Mesothelial cell of epicardium (in vitro differentiated cells): ENCODE measurements at places on chromosomes 12 and 14. TPM values are rescaled to one million over a fixed set of nuclear protein-coding genes. Genes with fewer than 3 reads are reported as not detected.

DNA sequence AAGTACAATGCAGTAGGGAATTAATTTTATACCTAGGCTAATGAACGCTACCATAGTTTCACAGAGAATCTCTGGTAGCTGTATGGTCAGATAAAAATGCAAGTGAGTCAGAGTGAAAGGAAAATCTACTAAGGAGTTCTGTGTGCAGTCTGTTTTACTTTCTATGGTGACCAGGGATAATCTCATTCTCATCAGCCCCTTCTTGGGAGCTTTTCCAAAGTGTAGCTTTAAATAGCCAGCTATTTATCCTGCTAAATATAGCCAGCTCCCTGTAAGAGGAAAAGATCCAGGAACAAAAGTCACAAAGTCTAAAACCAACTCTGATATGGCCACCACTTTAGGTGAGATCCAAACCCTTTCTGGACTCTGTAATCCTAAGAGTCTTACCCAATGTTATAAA is 75.5 kb downstream of the TMEM116 start:
- H3K4me3 ChIP-seq, result no peak overlapping the region
- H3K27ac ChIP-seq, result no peak overlapping the region
- no peaks in the 10 kb centered on the region for H3K36me3 ChIP-seq
- no peaks in the 10 kb centered on the region for H3K4me1 ChIP-seq
- no peaks in the 10 kb centered on the region for H3K27me3 ChIP-seq

DNA sequence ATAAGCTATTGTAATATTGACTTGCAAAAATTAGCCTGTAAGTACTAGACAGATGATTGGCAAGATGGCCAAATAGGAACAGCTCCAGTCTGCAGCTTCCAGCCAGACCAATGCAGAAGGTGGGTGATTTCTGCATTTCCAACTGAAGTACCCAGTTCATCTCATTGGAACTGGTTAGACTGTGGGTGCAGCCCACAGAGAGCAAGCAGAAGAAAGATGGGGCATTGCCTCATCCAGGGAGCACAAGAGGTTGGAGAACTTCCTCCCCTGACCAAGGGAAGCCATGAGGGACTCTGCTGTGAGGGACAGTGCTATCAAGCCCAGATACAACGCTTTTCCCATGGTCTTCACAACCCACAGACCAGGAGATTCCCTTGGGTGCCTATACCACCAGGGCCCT is 16.0 kb upstream of the SPATA7 start:
- no peaks in the 10 kb centered on the region for H3K36me3 ChIP-seq
- H3K27me3 ChIP-seq, result peaks cover 54% of the 10 kb centered on the region
- no peak for DNase-seq
- no peak overlapping the region for H3K4me3 ChIP-seq
- H3K4me1 ChIP-seq, result no peaks in the 10 kb centered on the region

- H3K27me3 ChIP-seq, result peaks cover 11% of the 10 kb centered on the region
- peak overlapping the region; percentile 67 for H3K27ac ChIP-seq
- no peak for DNase-seq
Measured at GRCh38 chr12:13093848-13094220, 9.6 kb downstream of the GSG1 start.

DNA sequence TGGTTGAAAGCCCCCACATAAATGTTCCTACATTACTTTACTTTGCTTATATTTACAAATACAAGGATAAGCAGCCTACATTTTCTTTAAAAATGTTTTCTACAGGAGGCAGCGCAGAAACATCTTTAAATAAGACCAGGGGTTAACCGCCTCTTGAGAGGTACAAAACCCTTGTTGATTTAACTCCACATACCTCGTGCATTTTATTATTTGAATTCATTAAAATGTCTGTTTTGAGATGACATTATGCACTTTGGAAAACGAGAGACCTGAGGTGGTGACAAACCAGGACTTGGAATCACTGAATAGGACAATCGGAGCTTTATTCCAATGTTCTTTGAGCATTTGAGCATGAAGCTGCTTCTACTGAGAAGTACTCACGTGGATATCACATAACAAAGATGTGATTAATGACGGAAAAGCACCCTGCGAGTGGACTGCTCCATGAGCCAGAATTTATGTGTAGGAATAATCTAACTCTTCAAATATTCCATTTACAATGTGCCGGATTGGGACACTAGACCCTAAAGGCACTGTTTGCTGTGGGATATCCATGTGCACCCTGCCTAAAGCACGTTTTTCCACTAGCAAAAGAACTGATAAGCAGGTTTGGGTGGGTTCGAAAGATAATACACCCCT is 746 bp upstream of the DUSP16 start:
- H3K27me3 ChIP-seq, result no peaks in the 10 kb centered on the region
- peaks cover 29% of the 10 kb centered on the region for H3K4me1 ChIP-seq
- peak overlapping the region; percentile 76 for H3K4me3 ChIP-seq
- no peak for DNase-seq

DNA sequence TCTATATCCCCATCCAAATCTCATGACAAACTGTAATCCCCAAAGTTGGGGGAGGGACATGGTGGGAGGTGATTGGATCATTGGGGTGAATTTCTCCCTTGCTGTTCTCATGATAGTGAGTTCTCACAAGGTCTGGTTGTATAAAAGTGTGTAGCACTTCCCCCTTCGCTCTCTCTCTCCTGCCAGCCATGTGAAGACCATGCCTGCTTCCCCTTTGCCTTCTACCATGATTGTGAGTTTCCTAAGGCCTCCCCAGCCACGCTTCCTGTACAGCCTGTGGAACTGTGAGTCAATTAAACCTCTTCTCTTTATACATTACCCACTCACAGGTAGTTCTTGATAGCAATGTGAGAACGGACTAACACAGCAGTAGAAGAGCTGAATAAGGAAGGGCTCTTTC is 62.6 kb upstream of the VASH1 start:
- H3K27ac ChIP-seq, result no peak overlapping the region
- peaks cover 3% of the 10 kb centered on the region for H3K27me3 ChIP-seq
- DNase-seq, result no peak
- no peaks in the 10 kb centered on the region for H3K4me1 ChIP-seq
- no peak overlapping the region for H3K4me3 ChIP-seq
- H3K36me3 ChIP-seq, result no peaks in the 10 kb centered on the region

- no peak for DNase-seq
- H3K4me1 ChIP-seq, result peaks cover 14% of the 10 kb centered on the region
Measured at GRCh38 chr14:33404054-33404453, 465.4 kb downstream of the NPAS3 start.

- H3K27me3 ChIP-seq, result peaks cover 3% of the 10 kb centered on the region
- H3K36me3 ChIP-seq, result no peaks in the 10 kb centered on the region
- DNase-seq, result no peak
- H3K4me1 ChIP-seq, result no peaks in the 10 kb centered on the region
- H3K4me3 ChIP-seq, result no peak overlapping the region
Measured at GRCh38 chr14:75340921-75341320, 62.3 kb downstream of the FOS start.

DNA sequence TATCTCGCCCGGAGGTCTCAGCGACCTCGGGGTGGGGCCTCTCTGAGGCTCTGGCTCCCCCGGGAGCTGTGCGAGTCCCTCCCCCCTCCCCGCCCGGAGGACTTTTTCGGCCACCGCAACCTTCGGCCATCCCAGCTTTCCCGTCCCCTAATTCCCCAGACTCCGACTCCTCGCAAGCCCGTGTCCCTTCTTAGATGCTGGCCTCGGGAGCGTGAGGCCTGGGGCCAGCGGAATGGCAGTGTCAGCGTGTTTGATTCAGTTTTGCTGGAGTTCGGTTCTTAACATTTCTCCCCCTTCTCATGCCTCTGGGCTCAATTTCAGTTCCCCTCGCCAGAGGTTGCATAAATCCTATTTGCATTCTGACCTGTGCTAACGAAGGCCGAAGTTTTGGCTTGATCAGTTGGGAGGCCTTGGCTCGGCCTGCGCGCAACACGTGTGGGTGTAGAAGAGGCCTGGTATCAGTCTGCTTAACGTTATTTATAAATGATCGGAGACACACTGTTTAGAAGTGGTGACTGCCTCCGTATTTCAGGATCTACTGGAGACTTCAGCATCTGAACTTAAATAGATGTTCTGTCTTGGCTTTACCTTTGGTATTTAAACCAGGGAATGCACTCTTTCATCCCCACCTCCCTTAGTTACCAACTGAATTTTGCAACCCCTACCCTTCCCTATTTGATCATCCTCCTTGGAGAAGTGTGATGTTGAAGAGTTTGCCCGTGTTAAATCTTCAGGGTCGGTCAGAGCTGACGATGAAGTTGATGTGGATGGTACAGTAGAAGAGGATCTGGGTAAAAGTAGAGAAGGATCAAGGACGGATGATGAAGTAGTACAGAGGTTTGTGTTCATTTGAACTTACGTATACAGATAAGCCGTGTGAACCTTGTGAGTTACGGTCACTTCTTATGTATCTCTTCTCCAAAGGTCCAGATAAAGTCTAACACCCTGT is 851 bp downstream of the HSP90B1 start:
- peak overlapping the region; percentile 80 for H3K4me3 ChIP-seq
- H3K27me3 ChIP-seq, result peaks cover 3% of the 10 kb centered on the region
- H3K36me3 ChIP-seq, result peaks cover 21% of the 10 kb centered on the region
- no peak for DNase-seq

DNA sequence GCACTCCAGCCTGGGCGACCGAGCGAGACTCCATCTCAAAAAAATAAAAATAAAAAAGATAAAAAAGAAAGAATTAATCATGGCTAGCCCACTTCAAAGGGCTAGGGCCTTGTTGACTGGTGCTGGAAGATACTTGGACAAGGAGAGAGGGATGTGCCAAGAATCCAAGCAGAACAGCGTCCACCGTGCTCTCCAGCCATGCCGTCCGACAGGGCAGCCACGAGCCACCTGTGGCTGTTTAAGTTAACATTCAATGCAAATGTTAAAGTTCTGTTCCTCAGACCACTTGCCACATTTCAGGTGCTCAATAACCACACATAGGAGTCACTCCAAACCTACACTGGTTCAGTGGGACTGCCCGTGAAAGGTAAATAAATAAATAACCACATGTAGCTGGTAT is 21.4 kb downstream of the SLC6A13 start:
- H3K4me3 ChIP-seq, result no peak overlapping the region
- H3K27me3 ChIP-seq, result peaks cover 21% of the 10 kb centered on the region

- H3K36me3 ChIP-seq, result peaks cover 16% of the 10 kb centered on the region
- no peak for DNase-seq
- H3K4me3 ChIP-seq, result no peak overlapping the region
- H3K27me3 ChIP-seq, result no peaks in the 10 kb centered on the region
Measured at GRCh38 chr14:89507521-89507920, 90.5 kb upstream of the FOXN3 start.

- DNase-seq, result no peak
- no peaks in the 10 kb centered on the region for H3K27me3 ChIP-seq
- H3K4me3 ChIP-seq, result no peak overlapping the region
- H3K36me3 ChIP-seq, result peaks cover 7% of the 10 kb centered on the region
Measured at GRCh38 chr12:57377103-57377840, 53.6 kb downstream of the R3HDM2 start.

DNA sequence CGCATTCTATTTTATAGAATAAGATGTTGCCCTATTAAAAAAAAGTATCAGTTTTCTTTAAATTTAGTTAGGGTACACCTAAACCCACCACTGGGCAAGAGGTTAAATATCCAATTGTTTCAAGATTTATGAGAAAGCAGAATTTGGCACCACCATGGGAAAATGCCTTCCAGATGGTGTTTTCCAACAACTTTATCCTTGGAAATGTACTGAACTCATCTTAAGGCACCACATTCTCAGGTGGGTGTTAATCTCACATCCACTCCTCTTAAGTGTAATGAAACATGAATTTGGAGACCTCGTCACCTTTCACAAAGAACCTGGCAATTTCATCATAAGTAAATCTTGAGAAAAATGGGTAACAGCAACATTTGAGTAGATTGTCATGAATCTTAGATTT is 13.1 kb downstream of the CBX5 start:
- H3K27ac ChIP-seq, result peak overlapping the region; percentile 18
- peaks cover 50% of the 10 kb centered on the region for H3K4me1 ChIP-seq

DNA sequence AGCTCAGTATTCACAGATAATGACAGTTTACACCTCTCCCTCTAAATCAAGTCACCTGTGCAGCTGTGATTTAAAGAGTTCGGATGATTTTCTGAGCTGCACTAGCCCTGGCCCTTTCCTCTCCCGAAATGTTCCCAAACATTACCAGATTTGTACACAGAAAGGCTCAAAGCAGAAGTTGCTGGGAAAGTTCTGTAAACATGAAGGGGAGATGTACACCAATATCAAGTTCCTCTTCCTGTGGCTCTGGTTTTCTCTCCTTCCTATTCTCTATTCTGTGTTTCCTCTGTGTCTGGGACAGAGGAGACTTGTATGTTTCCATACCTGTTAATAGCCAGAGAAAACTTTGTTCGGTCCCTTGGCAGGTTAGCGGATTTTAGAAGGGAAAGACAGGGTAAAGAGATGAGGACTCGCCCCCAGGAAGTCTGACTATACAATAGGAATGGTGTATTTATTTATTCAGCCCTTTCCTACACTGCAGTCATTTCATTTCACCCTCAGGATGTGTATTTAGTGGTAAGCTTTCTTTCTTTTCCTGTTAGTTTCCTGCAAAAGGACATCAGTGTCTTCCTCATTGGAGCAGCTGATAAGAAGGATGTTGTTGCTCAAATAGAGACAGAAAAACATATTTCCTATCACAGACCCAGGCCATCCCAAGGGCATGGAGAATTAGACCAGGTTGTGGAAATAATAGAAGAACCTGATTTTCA is 7.6 kb upstream of the NUMB start:
- peak overlapping the region; percentile 31 for H3K27ac ChIP-seq
- no peak overlapping the region for H3K4me3 ChIP-seq
- DNase-seq, result no peak
- H3K27me3 ChIP-seq, result no peaks in the 10 kb centered on the region
- peaks cover 37% of the 10 kb centered on the region for H3K4me1 ChIP-seq

ZFP36L1 gene
- total RNA-seq, result 377 to 390 TPM (median 382 TPM) in 3 replicates

CCDC177 gene
- 0.24 to 0.34 TPM (median 0.34 TPM) in 3 replicates for total RNA-seq

NRXN3 gene
- total RNA-seq, result 10.5 to 11.4 TPM (median 10.7 TPM) in 3 replicates

C14orf119 gene
- 43.2 to 48.5 TPM (median 45.6 TPM) in 3 replicates for total RNA-seq

CIROP gene
- total RNA-seq, result not detected in 3 replicates
